ENCODE measurements at places on chromosomes 7 and 10. TPM values are rescaled to one million over a fixed set of nuclear protein-coding genes. Genes with fewer than 3 reads are reported as not detected.

Gene MUC3A
- 2.9 TPM for total RNA-seq

DNA sequence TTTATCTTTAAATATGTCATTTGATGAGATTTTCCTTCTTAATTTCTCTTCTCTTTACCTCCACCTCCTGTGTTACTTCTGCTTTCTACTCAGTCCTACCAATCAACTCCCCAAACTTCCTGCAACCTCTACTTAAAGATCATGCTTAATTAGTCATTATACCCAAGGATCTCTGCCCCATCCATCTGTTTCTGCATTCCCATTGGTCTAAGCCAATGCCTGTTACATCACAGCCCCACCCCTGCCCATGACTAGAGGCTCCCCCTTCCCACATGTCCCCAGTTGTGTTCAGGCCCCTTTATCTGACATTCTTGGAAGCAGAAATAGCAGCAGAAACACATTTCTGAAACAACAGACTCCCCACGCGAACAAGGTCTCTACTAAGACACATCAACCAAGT, 319.1 kb upstream of the NFE2L3 start:
- no peak overlapping the region for H3K27ac ChIP-seq
- H3K27me3 ChIP-seq: peaks cover 5% of the 10 kb centered on the region
- DNase-seq: no peak
- H3K4me3 ChIP-seq: no peak overlapping the region
- no peaks in the 10 kb centered on the region for H3K36me3 ChIP-seq

Gene TAC1
- total RNA-seq: not detected

DNA sequence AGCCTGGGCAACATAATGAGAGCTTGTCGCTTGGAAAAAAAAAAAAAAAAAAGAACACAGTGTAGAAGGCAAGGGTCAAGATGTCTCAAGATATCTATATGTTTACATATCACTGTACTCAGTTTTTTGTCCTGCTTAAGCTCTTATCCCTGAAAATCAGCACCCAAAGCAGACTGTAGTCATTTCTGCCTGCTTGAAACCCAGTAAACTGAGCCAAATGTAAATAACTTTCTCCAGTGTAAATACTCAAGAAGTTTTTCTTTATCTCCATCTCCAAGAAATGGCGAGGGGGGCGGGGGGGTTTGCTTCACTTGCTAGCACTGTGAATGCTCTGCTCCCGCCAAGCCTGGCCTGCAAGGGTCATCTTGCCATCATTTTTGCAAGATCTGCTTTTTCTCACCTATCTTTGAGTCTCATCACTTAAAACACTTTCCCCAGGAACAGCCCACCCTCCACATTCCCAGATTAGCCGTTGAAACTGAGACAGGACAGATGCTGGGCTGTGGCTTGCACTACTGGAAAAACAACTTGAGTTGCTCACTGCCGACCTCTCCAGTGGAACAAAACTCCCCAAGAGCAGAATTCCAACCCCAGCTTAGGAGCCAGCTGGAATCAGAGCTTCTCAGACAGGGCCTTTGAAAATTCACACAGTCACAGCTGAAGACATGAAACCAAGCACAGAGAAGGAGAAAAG, 54.6 kb downstream of the AFAP1L2 start:
- no peak overlapping the region for H3K27ac ChIP-seq
- no peaks in the 10 kb centered on the region for H3K36me3 ChIP-seq
- peaks cover 4% of the 10 kb centered on the region for H3K4me1 ChIP-seq
- no peaks in the 10 kb centered on the region for H3K27me3 ChIP-seq
- peak; percentile 84 for DNase-seq
- no peak overlapping the region for H3K4me3 ChIP-seq

GRCh38 chr10:11472158-11472753, 139.2 kb downstream of the USP6NL start:
- no peaks in the 10 kb centered on the region for H3K4me1 ChIP-seq
- peak; percentile 20 for DNase-seq
- no peaks in the 10 kb centered on the region for H3K27me3 ChIP-seq
- no peak overlapping the region for H3K4me3 ChIP-seq
- H3K36me3 ChIP-seq: no peaks in the 10 kb centered on the region
- no peak overlapping the region for H3K27ac ChIP-seq

DNA sequence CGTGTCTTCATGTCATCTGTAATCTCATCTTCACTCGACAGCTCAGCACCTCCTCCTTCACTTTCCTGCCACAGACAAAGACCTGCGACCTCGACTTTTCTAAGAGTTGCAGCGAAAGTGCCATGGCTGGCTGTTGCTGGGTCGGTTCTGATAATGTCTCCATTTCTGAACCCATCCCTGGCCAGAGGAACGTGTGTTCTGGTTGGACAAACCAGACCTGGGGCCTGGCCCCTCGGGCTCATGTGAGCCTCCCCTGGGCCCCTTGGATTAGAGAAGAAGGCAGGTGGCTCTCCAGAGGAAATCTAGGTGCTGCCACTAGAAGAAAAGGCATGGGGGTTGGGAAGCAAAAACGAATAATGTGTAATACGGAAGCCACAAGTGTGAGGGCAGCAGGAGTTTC, 273.7 kb downstream of the GLRX3 start:
- H3K27ac ChIP-seq: no peak overlapping the region
- no peaks in the 10 kb centered on the region for H3K4me1 ChIP-seq
- H3K4me3 ChIP-seq: no peak overlapping the region
- H3K36me3 ChIP-seq: no peaks in the 10 kb centered on the region
- no peak for DNase-seq

GRCh38 chr7:155166673-155167370, 96.7 kb downstream of the HTR5A start:
- DNase-seq: no peak
- no peaks in the 10 kb centered on the region for H3K4me1 ChIP-seq
- H3K27me3 ChIP-seq: no peaks in the 10 kb centered on the region
- H3K4me3 ChIP-seq: no peak overlapping the region

- no peak overlapping the region for H3K4me3 ChIP-seq
- peaks cover 10% of the 10 kb centered on the region for H3K4me1 ChIP-seq
- no peaks in the 10 kb centered on the region for H3K27me3 ChIP-seq
- H3K36me3 ChIP-seq: peaks cover 7% of the 10 kb centered on the region
Observed at GRCh38 chr10:48763403-48763965, 78.8 kb downstream of the WDFY4 start.

GRCh38 chr7:100152404-100152803, 3.7 kb downstream of the LAMTOR4 start:
- no peaks in the 10 kb centered on the region for H3K27me3 ChIP-seq
- no peak overlapping the region for H3K4me3 ChIP-seq
- peaks cover 89% of the 10 kb centered on the region for H3K4me1 ChIP-seq
- H3K36me3 ChIP-seq: no peaks in the 10 kb centered on the region
- no peak for DNase-seq
- H3K27ac ChIP-seq: no peak overlapping the region

Gene CUEDC2
- 47.0 TPM for total RNA-seq

- H3K27me3 ChIP-seq: no peaks in the 10 kb centered on the region
- no peak for DNase-seq
- no peak overlapping the region for H3K4me3 ChIP-seq
- H3K27ac ChIP-seq: no peak overlapping the region
- no peaks in the 10 kb centered on the region for H3K4me1 ChIP-seq
Observed at GRCh38 chr7:19056305-19056704, 61.1 kb downstream of the TWIST1 start.

Measured in left lung (tissue), 14 donors.